ENCODE measurements at places on chromosomes 6 and 20. TPM values are rescaled to one million over a fixed set of nuclear protein-coding genes. Genes with fewer than 3 reads are reported as not detected.

GRCh38 chr20:57240581-57241362 is 25.7 kb downstream of the BMP7 start:
- H3K36me3 ChIP-seq = no peaks in the 10 kb centered on the region
- H3K4me3 ChIP-seq = no peak overlapping the region
- no peak overlapping the region for H3K27ac ChIP-seq
- H3K27me3 ChIP-seq = peaks cover 17% of the 10 kb centered on the region
- no peak for DNase-seq
- no peaks in the 10 kb centered on the region for H3K4me1 ChIP-seq

DNA sequence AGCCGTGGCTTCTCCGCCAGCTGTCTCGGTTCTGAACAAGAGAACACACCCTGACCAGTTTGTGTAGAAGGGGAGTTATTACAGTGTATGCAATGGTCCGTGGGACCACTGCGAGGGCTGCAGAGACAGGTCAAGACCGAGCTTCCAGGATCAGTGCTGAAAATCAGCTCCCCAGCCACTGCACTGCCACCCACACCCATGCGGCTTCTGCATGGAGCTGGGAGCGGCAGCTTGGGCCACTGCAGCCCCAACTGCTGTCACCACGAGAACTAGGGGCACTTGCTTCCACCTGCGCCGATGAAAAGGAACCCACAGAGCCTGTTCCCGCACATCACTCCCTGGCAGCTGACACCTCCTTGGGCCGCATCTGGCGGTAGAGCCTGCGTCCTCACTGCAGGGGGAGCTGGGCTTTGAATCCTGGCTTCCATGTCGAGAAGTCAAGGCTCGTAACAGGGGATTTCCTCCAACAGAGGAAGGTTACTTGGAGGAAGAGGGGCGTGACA is 56.2 kb downstream of the TMEM242 start:
- no peaks in the 10 kb centered on the region for H3K27me3 ChIP-seq
- no peak for DNase-seq
- no peak overlapping the region for H3K4me3 ChIP-seq
- peaks cover 4% of the 10 kb centered on the region for H3K36me3 ChIP-seq
- no peaks in the 10 kb centered on the region for H3K4me1 ChIP-seq

The ME1 gene
- 0.13 TPM for total RNA-seq

DNA sequence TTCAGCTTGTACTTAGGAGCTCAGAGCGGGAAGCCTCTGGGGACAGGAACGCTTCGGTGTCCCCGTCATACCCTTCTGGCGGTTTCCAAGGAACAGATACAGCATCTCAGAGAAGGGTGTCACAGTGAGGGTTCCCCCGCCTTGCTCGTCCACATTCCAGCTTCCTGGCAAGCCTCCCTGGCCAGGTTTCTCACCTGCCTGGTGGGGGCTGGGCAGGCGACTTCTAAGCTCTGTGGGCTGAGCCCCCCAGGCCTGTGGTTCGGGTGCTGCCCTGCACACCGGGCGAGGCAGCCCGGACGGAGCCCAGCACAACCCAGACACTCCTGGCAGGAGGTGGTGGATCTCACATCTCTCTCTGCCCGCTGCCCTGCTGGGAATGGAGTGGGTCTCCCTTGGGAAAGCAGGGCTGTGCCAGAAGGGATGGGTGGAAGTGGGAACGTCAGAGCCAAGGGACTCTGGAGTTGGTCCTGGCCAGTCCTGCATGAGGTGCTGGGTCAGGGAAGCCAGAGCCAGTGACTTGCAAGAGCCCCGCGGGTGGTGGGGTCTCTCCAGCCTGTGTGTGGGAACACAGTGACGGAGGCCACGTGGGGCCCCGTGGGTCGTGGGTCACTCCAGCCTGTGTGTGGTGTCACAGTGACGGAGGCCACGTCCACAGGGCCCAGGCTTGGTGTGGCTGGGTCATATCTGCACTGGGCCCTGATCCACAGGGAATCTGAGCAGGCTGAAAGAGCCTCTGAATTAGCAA is 47.7 kb upstream of the SMOC2 start:
- H3K36me3 ChIP-seq = no peaks in the 10 kb centered on the region
- no peak for DNase-seq
- no peak overlapping the region for H3K4me3 ChIP-seq
- no peak overlapping the region for H3K27ac ChIP-seq
- H3K4me1 ChIP-seq = no peaks in the 10 kb centered on the region

DNA sequence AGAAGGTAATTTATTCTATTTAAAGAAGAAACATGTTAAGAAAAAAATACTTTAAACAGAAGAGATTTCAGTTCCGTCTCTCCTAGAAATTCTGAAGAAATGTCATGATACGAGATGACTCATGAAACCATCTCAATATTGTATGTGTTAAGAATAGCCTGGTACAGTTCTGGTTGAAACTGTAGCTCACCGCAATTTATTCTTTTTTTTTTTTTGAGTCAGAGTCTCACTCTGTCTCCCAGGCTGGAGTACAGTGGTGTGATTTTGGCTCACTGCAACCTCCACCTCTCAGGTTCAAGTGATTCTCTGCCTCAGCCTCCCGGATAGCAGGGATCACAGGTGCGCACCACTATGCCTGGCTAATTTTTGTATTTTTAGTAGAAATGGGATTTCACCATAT is 103.3 kb downstream of the ARHGAP18 start:
- no peak overlapping the region for H3K4me3 ChIP-seq
- no peaks in the 10 kb centered on the region for H3K27me3 ChIP-seq
- H3K4me1 ChIP-seq = peaks cover 10% of the 10 kb centered on the region
- H3K36me3 ChIP-seq = peaks cover 16% of the 10 kb centered on the region
- H3K27ac ChIP-seq = no peak overlapping the region
